ENCODE measurements at places on chromosomes 12 and 14.

- DNase-seq = no peak
These were observed 282.5 kb downstream of the PRKD1 start for GRCh38 chr14:29645117-29645516.

DNA sequence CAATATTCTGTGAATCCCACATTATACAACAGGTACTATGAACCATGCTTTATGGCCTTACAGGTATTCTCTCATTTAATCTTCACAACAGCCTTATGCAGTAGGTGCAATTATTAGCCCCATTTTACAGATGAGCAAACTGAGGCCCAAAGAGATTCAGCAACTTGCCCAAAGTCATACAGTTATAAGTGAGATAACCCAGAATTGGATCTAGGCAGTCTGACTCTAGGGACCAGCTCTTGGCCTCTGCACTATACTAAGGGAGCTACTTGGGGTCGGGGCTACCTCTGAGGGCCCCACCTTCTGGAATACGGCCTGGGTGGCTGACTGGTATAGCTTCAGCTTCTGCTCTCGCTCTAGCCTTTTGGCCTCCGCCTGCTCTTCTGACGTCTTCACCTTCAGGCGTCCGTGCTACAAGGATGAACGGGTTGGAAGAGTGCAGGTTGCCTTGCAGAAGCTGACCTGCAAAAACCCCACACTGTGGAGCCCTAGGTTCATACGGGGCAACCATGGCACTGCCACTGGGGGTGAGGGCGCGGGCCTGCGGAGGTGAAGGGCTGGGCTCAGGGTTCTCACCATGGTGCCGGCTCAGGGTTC is 762 bp downstream of the RABGGTA start:
- DNase-seq = no peak

GRCh38 chr14:106681568-106681967 is 1155.2 kb downstream of the TMEM121 start:
- DNase-seq = no peak

DNA sequence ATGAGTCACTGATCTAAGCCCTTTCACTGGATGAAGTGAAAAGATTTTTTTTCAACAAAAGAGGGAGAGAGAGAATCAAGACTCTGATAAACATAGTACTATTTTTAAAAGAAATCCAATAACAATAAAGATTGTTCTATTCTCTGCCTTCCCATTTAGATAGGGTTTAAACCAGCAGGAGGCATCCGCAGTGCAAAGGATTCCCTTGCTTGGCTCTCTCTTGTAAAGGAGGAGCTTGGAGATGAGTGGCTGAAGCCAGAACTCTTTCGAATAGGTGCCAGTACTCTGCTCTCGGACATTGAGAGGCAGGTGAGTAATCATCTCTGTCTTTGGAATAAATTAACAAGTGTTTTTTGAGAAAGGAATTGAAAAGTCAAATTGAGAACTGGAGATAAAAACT is 124.9 kb downstream of the DERA start:
- DNase-seq = no peak

GRCh38 chr12:11849757-11850504 is 200.5 kb downstream of the ETV6 start:
- no peak for DNase-seq

DNA sequence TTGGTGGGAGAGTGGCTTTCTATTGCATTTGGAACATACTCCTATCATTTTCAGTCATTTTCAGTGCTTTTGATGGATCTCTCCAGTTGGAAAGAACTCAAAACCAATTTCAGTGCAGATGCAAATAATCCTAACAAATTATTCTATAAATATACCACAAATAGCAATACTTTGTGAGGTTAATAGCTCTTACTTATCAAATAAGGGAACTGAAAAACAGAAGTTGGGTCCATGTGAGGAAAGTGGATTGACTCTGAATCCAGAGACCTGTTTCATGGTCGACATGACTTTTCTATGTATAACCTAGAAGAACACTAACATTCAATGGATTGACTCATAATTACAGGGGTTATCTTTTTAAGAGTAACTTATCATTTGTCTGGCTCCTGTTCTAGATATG is 248.6 kb downstream of the EGLN3 start:
- DNase-seq = no peak

DNA sequence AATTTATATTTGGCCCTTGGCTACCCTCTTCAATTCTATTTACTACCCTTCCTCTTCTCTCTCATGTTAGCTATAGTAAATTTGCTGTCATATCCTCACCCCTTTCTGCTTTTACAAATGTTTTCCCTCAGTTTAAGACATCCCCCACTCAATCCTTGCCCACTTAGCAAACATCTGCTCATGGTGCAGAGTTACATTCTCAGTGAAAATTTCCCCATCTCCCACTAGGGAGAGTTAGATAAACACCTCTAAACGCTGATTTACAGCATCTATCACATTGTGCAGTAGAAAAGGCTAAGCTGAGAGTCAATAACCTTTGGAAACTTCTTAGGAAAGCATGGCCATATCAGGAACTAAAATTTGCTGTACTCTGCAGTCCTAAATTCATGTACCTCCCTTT is 69.0 kb downstream of the DENND5B start:
- DNase-seq = no peak

- no peak for DNase-seq
These were observed 34.4 kb downstream of the PROX2 start for GRCh38 chr14:74841230-74842207.

DNA sequence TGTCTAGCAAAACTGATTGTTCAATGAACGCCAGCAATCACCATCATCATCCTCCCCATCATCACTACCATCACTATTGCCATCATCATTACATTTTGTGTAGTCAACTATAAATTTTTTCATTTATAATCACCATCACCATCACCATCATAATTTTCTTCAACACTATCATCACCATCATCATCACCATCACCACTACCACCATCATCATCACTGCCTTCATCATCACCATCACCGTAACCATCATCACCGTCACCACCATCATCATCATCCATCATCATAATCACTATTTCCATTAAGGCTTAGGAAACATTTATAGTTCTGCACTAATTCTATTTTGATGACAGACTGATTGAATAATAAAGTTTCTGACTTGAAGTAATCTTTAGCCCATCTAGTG is 434.8 kb upstream of the TMEM132C start:
- DNase-seq = no peak

DNA sequence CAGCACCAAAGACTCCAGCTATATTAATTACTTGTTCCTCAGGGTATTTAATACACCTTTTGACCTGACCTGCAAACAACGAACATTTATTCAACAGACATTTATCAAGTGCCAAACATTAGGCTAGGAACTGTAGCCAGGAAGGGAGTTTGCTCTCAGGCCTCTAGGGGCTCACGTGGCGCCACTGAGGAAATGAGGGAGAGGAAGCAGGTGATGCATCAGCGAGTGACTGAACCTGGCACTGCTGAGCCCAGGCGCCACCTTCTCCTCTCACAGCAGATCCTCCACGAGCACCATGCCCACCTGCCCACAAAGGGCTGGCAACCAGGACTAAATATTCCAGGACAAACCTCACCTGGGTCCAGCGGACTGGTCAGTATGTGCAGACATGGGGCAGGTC is 50.2 kb downstream of the SETD3 start:
- DNase-seq = no peak

GRCh38 chr12:110778833-110779577 is 36.3 kb upstream of the PPP1CC start:
- DNase-seq = no peak

DNA sequence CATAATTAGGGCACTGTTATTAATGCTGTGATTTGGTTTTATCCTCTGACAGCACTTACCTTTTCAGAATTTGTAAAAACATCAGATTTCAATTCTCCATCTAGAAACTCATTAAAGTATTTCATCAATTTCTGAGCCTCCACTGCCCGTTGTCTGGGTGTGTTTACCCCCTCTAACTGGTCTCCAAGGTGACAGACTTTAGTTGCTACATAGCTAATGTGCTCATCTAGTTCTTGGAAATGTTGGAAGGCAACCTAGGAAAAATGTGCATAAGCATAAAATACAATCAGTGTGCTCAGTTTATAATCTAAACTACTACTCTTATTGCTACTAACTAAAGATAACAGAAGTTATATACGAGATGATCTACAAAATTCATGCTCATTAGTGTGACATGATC is 24.6 kb downstream of the EXOC5 start:
- DNase-seq = no peak

Measured in fibroblast of the conjunctiva (primary cell).